ENCODE measurements at places on chromosomes 13 and 19.

DNA sequence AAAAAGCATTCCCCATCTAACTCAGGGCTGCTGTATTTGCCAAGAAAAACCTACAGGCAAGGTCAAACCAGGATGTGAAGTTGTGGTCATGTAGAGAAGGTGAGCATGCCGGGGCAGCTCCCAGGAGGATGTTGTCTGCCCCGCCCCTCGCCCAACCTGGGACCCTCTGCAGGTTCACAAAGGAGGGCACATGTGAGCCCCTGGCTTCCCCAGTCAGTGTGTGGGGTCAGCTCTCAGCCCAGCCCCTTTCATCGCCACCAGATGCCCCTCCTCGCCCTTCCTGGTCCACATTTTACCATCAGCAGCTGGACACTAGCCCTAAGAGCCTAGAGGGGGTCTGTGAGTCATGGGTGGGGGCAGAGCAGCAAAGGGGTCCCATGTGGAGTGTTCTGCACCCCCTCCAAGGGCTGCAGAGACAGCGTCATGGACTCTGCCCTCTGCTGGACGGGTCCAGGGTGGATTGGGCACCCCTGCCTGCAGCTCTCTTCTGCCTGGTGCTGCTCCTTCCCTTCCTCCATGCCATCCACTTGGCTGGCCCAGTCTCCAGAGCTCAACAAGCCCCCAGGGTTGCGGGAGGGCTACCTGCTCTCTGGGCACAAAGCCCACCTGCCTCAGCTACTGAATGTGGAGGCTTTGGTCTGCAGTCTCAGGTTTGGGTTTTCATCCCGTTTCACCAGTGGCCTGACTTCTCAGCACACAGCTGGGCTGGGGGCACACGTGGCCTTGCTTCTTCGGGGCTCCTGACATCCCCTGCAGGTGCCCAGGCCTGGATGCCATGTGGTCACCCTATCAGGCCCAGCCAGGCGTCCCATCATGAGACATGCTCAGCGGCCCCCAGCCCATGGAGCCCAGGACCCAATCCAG is 3.7 kb downstream of the PLEKHF1 start:
- DNase-seq: no peak

GRCh38 chr19:56162258-56162657 is 13.6 kb upstream of the GALP start:
- DNase-seq: no peak

GRCh38 chr19:16342002-16342715 is 17.5 kb downstream of the KLF2 start:
- DNase-seq: peak; percentile 64

GRCh38 chr13:81888855-81889254 is 1547.9 kb upstream of the SPRY2 start:
- DNase-seq: no peak

DNA sequence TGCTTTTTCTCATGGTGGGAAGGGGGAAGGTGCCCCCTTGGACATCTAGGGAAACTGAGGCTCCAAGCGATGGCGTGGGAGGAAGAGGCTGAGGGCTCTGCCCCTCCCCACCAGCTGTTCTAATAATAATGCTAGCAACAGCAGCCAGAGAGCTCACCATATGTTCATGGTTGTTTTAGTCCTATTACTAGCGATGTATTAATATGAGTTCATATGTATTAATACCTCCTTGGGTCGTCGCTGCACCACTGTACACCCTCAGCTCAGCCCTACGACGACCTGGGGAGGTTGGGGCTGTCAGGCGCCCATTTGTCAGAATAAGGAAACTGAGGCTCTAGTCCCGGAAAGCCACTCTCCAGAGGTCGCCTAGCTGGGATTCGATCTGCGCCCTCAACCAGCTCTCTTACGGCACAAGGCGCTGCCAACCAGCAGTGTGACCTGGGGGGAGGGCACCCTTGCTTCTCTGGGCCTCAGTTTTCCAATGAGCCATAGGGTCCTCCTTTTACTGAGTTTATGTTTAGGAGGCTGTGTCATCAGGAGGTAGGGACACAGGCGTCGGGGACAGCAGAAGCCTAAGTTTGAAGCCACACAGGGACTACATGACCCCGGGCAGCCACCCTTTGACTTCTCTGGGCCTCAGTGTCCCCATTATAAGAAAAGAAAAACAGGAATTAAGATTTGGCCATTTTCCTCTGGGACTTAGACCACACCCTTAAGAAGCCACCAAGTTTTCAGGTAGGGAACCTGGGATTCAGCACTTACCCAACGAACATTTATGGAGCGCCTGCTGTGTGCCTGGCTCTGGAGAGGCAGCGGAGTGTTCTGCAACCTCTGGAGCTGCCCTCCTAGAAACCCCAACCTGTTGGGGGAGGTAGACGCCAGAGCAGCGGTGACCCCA is 664 bp downstream of the MAST3 start:
- no peak for DNase-seq

DNA sequence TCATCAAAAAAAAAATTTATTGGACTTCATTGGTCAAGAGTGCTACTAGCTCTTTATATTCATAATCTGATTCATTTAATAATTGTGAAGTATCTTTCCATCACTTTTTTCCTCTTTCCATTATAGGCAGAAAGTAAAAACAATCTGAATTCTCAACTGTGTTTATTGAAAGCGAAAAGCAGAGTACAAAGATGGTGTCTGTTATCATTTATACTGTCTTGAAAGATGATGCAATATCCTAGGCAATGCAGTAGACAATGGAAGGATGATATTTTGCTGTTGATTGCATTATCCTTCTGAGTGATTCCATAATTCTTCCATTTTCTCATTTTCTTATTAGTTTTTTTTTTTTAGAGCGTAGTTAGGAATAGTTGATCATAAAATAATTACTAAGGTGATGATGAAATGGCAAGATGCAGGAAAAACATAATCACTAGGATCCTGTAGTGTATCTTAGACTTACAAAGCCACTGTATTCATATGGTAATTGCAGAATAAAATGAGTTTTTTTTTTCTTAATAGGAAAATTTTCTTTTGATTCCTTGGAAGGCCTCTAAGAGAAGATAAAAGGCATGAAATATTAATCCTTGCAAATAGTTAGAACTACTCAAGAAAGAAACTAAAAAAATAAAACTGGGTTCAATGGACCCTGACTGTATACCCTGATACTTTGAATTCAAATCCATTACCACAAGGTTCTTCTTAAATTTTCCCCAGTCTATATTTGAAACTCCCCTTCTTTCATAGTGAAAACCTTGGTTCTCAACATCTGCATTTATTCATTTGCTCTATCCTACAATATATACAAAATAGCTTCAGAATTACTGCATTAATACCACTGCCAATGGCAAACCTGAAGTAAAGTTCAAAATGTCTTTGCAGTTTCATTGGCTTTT is 11.6 kb downstream of the URI1 start:
- DNase-seq: no peak

GRCh38 chr19:1360818-1361461 is 22.8 kb upstream of the NDUFS7 start:
- DNase-seq: peak; percentile 88

GRCh38 chr19:56900573-56901097 is 60.1 kb upstream of the PEG3 start:
- no peak for DNase-seq

DNA sequence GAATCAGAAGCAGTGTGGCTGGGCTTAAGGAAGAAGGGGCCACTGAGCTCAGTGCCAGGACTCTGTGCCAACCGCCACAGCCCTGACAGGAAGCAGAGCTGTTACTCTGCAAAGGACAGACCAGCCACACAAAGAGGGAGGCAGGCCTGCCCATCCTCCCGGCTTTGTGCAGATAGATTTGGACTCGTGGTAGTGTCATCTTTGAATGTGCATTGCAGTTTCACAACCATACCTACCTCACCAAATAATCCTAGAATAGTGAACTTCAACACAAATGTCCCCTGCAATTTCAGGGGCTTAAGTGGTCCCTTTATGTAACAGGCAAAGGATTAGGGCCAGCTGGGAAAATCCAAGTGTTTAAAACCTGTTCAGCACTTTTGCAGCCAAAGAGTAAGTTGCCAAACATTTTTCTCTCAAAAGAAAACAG is 55.1 kb upstream of the CLDN10 start:
- DNase-seq: no peak

DNA sequence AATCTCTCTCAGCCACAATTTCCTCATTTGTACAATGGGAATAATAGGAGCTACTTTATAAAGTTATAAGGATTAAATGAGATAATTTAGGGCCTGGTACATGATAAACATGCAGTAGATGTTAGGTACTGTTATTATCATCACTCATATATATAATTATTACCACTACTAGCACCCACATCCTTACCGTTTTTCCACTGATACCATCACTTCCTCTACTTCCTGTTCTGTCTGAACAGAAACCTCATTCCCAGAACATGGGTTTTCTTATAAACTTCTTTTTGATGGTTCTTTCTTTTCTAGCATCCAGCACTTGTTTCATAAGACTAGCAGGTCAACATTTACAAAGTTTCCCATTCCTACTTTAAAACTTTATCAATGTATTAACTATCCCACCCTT is 6.3 kb downstream of the CDADC1 start:
- no peak for DNase-seq

DNA sequence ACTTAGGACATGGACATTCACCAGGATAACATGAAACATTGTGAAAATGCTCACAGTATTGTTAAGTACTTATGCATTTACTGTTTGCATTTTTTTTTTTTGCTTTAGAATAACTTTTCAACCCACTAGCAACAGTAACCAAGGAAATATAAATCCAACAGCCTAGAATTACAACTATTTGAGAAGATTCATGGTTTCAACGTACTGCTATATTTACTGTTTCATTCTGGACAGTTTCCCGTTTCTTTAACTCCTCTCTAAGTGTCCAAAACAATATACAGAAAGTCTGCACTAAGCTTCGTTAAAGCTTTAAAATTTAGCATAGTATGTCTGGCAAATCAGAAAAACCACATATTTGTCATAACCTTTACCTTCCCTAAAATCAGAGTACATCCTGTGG is 2.7 kb downstream of the SMAD9 start:
- DNase-seq: no peak

- DNase-seq: no peak
These were observed 34.5 kb downstream of the C13orf46 start for GRCh38 chr13:113939129-113939943.

GRCh38 chr13:46893798-46894560 is 2.9 kb downstream of the HTR2A start:
- peak; percentile 90 for DNase-seq

DNA sequence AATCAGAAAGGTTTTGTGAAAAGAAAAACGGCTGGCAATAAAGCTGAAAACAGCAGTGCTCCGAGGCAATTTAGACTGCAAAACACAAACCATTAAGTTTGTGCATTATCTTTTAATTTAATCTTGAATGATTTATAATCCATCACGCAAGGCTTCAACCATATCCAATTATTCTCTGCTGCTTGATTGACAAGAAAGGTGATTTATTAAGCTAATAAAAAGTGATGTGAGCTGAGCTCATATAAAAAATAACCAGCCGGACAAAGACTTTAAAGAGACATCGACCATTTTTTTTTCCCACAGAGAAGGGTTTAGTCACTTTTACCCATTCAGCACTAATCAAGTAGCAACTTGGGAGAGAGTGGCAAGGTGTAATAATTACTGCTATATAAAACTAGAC is 33.6 kb downstream of the TSHZ3 start:
- no peak for DNase-seq

GRCh38 chr13:77374786-77375185 is 47.9 kb upstream of the MYCBP2 start:
- no peak for DNase-seq

DNA sequence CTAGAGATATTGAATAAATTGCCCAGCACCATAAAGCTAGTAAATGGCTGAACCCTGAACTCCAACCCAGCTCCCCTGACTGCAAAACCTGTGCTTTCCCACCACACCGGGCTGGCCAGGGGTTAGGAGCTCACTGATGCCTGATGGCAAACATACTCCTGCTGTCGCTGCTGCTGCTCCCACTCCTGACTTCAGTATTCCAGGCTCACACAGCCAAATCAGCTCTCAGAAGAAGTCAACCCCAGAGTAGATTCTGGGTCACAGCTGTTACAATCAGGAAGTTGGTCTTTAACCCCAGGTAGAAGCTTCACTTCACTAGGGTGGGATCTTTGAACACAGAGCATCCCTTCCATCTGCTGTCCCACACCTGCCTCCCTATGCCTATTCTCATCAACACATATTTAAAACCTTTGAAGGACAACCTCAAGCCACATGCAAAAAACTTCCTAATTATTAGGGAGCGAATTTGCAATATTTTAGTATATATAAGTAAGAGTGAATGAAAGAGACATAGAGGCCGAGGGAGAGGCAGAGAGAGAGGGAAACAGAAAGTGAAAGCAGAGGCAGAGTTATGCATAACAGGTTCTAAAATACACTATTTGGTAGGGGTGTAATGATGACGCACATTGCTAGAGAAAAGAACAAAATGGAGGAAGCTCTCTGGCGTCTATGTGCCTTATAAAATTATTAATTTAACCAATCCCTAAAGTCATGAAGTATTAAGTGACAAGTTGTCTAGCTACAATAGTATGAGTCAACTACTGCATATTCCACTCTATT is 99.4 kb upstream of the SERP2 start:
- peak; percentile 60 for DNase-seq

All from AG20443 (cell line).